GOT3 (cell line): ENCODE measurements at places on chromosomes 6 and 20.

- no peak for DNase-seq
These were observed 38.7 kb downstream of the LAMA4 start for GRCh38 chr6:112215488-112216284.

DNA sequence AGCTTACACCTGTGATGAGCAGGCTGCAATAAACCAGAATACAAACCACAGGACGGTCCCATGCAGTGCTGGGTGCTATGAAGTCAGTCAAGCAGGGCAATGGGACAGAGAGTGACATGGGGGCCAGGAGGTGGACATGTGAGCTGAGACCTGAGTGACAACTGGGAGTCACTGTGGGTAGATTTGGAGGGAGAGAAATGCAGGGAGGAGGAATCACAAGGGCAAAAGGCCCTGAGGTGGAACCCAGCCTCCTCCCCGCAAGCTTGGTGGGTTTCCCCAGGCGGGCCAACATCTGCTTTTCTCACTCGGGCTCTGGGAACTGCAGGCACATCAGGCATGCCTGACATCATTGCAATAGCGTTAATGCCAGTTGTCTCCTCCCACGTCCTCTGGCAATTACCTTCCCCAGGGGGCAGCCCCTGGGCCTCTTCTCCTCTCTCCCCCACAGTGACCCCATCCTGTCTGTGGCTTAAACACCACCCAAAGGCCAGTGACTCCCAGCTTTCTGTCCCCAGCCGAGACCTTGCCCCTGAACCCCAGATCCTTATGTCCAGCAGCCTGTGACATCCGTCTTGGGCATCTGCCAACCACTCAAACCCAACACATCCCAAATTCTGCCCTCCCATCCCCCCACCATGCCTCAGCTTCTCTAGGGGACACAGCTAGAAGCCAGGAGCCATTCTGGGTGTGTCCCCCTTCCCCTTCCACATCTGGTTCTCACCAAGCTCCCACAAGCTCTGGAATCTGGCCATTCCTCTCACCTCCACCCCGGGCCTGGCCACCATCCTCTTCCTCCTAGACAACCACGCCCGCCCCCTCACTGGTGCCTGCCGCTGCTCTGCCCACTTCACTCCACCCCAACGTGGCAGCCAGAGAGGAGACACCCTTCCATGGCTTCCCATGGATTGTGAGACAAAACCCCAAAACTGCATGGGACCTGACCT lies 28.2 kb downstream of the PDRG1 start:
- DNase-seq: no peak

DNA sequence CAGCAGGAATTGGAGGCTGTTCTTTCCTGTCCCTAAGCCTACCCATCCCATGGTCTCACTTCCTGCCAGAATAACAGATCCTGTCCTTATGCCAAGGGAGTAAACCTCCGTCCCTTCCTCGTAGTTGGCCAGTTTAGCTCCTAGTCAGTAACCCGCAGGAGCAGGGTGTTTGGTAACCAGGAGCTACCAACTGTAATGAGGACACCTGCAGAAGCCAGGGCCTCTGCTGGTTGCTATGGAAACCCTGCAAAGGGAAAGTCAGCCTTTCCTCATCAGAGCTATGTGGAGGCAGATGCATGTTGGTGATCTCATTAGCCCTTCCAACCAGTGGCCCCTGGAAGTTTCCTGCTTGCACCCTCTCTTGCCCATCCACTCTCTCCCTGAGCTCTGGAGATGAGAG lies 368.2 kb upstream of the SULF2 start:
- no peak for DNase-seq

DNA sequence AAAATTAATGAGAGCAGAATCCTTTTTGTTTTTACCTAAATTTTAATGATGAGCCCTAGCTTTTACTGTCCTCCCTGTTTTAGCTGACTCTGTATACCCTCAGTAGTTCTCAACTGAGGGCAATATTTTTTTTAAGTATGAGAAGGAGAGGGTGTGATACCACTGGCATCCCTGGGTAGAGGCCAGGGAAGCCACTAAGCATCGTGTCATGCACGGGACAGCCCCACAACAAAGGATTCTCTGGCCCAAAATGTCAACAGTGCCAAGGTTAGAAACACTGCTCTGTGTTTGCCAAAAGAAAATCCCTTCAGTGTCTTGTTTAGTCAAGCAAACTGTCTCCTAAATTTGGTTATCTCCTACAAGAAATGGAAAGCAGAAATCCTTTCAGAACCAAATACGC lies 210.4 kb downstream of the KCNQ5 start:
- DNase-seq: no peak

- no peak for DNase-seq
These were observed 91.0 kb upstream of the MEI4 start for GRCh38 chr6:77561768-77562314.

GRCh38 chr6:138564170-138564721 lies 65.0 kb upstream of the NHSL1 start:
- no peak for DNase-seq

DNA sequence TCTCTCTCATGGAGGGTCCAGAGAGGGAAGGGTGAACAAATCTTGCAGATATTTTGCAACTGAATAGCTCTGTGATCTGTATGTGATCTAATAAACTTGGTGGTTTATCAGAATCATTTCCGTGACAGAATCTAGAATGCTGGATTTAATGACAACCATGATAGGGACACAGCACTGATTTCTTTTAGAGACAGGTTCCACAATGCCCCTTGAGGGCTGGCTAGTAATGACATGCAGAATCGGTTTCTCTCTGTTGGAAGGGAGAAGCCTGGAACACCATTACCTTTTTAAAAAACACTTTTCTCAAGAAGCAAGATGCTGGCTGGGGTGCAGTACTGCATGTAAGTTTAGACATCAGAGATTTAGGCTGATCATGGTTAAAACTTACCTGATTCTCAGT lies 313.4 kb downstream of the CDH26 start:
- DNase-seq: no peak
